ENCODE measurements at places on chromosomes 1 and 21.
A peak's percentile ranks its signal among the peaks of the same experiment; 100 is the strongest.

GRCh38 chr1:206472024-206472423 lies 1.7 kb downstream of the IKBKE start:
- DNase-seq, result no peak

DNA sequence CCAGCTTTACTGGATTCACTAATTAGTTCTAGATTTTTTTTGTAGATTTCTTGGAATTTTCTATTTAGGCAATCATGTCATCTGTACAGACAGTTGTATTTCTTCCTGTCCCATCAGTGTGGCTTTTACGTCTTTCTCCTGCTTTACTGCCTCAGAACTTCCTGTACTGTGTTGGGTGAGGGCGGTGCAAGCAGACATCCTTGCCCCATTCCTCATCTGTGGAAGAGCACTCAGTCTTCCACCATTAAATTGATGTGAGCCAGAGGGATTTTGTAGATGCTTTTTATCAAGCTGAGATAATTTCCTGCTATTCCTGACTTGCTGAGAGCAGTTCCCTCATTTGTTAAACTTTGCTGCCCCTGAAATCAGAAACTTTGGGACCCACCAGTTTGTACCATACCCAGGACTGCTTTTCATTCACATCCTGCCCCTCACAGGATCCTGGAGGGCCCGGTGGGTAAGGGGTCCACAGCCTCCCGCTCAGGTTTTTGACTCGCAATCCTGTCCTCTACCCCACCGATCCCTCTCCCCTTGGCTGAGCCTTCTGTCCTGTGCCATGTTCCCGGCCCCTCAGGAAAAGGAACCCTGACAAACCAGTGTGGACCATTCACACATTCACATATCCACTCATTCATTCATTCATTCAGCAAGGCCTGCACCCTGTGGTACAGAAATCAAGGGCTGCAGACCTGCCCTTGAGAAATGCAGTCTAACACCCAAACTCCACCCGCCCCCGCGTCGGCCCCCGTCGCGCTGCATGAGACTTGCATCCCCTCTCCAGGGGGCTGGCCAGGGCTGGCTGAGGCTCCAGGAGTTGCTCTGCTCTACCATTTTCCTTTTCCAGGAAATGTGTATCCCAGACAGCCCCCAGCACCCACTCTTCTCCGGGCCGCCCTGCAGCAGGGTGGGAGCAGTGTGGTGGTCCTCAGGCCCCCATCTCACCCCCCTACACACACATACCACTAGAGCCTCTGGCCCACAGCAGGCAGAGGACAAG lies 246.5 kb upstream of the VAMP3 start:
- no peak for DNase-seq

GRCh38 chr1:226093621-226094020 lies 31.1 kb downstream of the H3-3A start:
- no peak for DNase-seq

- DNase-seq, result no peak
Measured at GRCh38 chr1:193014400-193014799, 44.8 kb downstream of the UCHL5 start.

- no peak for DNase-seq
Measured at GRCh38 chr1:223011505-223011856, 131.6 kb downstream of the TLR5 start.

DNA sequence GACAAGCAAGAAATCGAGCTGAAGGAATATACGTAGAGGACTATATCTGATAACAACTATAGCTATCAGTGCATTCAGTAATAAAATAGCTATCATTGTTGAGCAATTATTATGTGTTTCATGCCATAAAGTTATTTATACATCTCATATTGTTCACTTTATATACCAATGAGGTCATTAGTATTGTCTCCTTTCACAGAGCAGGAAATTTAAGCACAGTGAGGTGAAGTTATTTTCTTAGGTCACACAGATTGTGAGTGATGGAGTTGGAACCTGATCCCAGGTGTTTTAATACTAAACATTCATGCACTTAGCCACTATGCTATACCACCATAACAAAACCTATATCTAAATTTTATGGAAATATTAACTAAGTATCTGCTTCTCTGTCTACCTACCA lies 180.5 kb upstream of the DPYD start:
- no peak for DNase-seq

DNA sequence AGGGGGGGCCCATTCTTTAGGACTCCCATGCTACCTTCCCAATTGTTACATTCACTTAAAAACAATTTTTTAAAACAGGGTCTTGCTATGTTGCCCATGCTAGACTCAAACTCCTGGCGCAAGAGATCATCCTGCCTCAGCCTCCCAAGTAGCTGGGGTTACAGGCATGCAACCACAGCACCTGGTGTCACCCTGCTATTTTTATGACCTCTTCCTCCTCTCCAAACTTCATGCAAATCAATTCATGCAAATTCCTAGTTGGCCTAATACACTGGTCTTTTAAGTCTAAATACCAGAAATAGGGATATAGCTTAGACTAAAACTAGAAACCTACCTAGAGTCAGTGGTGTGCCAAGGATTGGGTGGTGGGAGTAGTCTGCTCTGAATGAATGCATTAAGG lies 30.1 kb downstream of the CDKN2C start:
- DNase-seq, result no peak

- DNase-seq, result no peak
Measured at GRCh38 chr1:115593365-115594259, 48.2 kb upstream of the VANGL1 start.

- DNase-seq, result no peak
Measured at GRCh38 chr1:166164995-166165660, 1.7 kb downstream of the FAM78B start.

GRCh38 chr1:205068457-205069040 lies 15.7 kb downstream of the TMEM81 start:
- no peak for DNase-seq

DNA sequence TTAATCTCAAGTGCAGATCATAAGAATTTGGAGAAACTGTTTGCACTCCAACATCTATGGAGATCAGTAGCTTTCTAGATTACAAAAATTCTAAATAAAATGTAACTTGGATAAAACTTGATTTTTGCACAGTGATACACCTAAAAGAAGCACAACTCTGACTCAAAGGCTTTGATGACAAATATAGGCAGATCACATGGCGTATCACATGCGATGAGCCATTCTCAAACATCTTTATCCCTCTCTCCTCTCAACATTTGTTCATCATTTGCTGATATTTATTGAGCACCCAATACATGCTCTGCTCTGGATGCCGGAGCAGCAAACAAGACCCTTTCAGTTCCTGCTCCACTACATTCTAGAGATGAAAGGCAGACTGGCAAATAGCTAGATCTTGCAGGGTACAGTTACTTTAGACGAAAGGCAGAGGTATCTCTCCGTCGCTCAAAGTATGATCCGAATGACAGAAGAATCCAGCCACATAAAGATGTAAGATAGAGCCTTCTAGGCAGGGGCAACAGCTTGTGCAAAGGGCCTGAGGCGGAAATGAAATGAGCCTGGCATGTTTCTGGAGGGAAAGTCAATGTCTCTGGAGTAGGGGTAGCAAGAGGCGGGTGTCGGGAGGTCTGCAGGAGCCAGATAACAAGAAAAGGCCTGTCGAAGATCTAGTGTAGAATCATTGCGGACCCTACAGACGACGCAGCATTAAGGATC lies 145.8 kb upstream of the ERRFI1 start:
- DNase-seq, result no peak

DNA sequence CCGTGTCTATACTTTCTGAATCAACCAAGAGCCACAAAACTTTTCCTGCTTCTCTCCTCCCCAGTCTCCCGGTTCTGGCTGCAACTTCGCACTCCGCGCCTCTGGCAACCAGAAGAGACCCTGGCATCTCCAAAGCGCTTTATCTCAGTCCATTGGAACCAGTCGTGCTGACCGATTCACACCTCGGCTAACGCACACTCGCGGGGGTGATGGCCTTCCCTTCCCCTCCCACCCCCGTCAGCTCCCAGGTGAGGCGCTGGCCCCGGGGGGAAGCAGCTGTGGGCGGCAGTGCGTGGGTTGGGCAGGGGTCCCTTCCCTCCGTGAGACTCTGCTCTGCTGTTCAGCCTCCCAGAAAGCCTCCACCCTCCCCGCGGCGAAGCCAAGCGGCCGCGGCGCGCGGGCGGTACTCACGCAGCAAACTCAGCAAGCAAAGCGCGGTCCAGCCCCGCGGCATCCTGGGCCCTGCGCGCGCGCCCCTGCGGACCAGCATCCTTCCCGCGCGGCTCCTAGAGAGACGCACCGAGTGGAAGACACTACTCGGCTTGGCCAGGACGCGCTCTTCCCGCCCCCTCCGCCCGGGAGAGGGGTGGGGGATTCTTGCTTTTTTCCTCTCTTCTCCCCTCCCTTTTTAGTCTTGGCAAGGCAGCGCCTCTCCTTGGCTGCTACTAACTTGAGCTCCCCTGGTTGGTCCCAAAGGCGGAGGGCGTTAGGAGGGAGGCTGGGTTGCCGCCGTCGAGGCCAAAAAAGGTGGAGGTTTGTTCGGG lies at the start of gene CD34:
Gene CD34, minus strand, starts transcription at position 535 of the 764 bp plus-strand sequence. Its CDS starts 45 bp downstream, at position 490.
- DNase-seq, result no peak

GRCh38 chr1:183589874-183590243 lies 400 bp downstream of the NCF2 start:
- no peak for DNase-seq

GRCh38 chr1:68958958-68959357 lies 462.1 kb upstream of the DEPDC1 start:
- no peak for DNase-seq

DNA sequence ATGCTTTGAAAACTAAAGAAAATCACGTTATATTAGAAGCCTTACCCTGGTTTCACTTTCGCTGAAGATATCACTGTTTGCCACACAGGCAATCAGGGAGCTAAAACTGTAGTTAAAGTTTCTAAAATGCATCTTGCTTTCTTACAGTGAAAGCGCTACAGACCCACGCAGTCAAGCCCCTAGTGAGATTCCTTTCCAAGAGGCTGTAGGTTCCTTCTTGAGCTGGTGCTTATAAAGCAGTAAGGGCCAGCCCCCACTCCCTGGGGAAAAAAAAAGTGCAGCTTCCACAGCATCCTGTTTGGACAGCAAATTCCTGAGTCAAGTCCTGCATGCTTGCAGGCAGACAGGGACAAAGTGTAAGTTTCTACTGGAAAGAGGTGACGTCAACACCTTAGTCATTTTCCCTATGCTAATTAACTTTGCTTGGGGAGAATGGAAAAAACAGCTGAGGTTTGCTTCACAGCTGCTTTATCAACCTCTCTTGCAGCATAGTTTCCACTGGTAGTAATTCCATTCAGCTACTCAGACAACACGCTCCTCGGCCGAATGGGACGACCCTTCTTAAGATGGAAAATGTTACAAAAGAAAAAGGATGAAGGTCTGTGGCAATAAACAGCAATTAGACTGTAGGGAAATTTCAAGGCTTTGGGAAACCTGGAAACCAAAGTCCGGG lies 14.7 kb upstream of the KCNE1 start:
- no peak for DNase-seq

DNA sequence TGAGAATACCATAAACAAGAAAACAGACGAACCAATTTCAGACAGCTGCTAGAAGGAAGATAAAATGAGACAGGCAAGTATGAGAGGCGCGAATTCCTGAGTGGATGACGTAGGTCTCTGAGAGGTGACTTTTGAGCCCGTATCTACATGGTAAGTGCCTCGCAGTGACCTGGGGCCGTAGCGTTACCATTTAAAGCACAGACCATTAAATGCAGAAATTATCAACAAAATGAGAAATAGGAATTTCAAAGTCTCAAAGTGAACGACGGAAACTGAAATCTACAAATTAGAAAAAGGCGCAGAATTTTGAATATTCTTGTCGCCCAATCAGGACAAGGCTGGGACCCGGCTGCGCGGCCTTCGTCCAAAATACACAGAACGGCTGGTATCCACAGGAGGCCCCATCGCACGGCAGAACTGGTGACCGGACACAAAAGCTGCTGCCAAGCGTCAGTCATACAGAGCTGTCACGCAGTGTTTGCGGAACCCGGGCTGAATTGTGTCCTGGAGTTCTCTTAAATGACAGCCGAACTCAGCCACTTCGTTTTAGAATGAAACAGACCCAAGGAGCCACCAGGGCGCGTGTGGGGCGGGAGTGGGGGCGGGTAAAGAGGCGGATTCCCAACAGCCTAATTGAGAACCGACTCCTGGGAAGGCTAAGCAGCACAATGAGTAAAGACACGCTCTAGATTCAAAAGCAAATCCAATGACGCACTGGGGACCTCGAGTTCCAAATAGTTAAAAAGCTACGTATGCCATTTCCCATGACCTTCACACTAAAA lies 13.8 kb upstream of the BOLA1 start:
- DNase-seq, result peak; percentile 57

- DNase-seq, result no peak
Measured at GRCh38 chr1:236904892-236905741, 99.1 kb downstream of the MT1HL1 start.

- no peak for DNase-seq
Measured at GRCh38 chr1:72097851-72098570, 184.3 kb downstream of the NEGR1 start.

DNA sequence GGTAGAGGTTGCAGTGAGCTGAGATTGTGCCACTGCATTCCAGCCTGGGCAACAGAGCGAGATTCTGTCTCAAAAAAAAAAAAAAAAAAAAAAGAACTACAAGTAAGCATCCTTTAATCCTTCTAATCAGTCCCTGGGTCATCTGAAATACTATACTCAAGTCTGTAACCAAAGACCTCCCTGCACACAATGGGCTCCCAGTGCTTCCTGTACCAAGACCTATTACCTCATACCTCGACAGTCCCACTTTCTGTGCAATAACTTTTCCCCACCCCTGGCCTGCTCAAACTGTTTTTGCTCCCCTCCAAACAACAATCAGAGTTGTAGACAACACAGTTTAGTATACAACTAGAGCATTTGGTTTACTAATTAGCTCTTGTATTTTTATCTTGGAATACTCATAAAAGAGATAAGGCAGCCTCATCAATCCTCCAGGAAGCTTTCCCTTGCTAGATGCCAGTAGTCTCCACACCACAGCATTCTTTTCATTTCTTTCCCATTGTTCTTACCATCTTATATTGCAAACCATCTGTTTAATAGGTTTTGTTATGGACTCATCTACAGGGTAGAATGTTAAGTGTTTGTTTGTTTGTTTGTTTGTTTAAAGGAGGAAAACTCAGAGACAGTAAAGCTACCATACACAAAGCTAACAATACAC lies 19.2 kb upstream of the RLF start:
- DNase-seq, result no peak

- peak; percentile 66 for DNase-seq
Measured at GRCh38 chr1:12594966-12595756, 22.8 kb downstream of the DHRS3 start.

GRCh38 chr1:91303165-91303564 lies 101.5 kb downstream of the HFM1 start:
- no peak for DNase-seq

- DNase-seq, result no peak
Measured at GRCh38 chr1:6034750-6035096, 11.0 kb upstream of the KCNAB2 start.

GRCh38 chr1:183543619-183544204 lies 46.5 kb downstream of the NCF2 start:
- DNase-seq, result no peak
